Kidney (tissue), 22 donors: ENCODE measurements at places on chromosomes 13 and 19.

GRCh38 chr19:390386-391206 lies 18.4 kb downstream of the C2CD4C start:
- DNase-seq: no peak

- DNase-seq: no peak
These were observed 30.0 kb upstream of the MBNL2 start for GRCh38 chr13:97192166-97192565.

- no peak for DNase-seq
These were observed 6.2 kb downstream of the ZC3H4 start for GRCh38 chr19:47107202-47107952.

DNA sequence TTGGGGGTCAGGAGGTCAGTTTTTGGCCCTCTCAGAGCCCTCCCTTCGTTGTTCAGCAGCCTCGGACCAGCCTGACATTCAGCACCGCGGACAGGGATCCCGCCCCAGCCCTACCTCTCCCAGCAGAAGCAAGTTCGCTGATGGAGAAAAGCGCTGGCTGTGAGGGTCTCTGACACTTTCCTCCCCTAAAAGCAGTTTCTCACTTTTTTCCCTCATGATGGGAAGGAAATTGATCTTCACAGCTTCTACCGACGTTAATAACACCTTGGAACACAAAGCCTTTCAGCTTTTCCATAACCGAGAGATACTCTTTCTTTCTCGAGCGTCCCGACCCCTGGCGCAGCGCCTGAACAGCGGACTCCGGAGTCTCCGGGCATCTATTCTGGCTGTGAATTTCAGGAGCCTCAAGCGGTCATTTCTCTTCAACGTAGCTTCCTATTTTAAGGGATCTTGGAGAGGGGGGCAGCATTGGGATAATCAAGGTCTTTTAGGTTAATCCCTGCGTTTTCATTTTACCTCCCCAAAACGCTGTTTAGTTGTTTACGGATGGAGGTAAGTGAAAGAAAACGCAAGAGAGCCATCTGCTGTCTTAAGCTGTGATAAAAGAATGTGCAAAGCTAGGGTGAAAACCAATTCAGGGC lies 467.2 kb downstream of the ITGBL1 start:
- DNase-seq: peak; percentile 65

- no peak for DNase-seq
These were observed 145.1 kb downstream of the UQCRFS1 start for GRCh38 chr19:29067831-29068230.

DNA sequence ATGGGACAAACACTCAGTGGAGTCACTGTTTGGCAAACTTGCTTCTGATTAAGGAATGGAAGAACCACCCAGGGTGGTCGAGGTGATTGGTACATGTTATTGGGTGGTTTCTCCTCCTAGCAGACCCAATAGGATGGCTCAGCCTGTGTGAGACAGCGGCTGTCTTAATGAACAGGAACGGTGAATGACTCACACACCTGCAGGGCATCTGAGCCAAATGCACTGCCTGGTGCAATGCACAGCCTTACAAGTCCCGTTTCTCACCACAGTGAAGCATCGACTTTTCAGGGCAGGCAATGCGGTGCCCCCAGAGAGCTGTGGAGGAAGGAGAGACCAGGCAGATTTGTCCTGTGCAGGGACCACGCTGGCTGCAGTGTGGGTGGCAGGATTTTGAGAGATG lies 238.5 kb downstream of the FGF9 start:
- no peak for DNase-seq

DNA sequence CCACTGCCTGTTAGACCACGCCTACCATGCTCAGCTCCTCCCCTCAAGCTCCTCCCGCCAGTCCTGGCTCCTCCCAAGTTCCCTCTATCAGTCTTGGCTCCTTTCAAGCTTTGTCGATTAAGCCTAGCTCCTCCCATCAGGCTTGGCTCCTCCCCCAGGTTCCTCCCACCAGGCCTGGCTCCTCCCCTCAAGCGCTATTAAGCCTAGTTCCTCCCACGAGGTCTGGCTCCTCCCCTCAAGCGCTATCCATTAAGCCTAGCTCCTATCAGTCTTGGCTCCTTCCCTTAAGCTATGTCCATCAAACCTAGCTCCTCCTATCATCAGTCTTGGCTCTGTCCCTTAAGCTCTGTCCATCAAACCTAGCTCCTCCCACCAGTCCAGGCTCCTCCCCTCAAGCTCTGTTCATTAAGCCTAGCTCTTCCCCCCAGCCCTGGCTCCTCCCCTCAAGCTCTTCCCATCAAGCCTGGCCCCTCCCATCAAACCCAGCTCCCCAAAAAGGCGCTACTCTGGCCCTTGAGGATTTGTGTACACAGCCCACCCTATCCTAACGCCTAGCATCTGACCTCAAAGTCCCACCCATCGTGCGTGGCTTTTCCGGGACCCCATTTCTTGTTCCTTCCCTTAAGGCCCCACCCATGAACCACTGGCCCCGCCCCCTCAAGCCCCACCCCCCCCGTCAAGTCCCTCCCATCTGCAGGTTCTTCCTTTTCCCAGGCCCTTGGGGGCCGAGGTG lies 10.0 kb downstream of the CAMSAP3 start:
- DNase-seq: no peak

DNA sequence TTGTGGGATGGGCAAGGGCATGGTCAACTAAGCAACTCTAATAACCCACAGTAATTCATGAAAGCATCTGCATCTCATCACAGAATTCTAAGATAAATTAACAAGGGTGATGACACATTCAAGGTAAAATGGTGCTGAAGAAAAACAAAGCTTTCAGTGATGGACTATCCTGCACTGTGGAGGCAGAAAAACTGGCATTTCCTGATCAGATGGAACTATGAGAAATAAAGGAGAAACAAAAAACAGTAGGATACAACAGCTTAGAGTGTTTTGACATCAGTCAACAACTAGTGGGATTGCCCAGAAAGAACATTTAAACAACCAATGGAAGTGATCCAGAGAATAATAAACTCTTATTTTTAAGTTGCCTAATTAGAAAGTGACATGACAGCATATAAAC lies 327.0 kb downstream of the KLF5 start:
- no peak for DNase-seq

DNA sequence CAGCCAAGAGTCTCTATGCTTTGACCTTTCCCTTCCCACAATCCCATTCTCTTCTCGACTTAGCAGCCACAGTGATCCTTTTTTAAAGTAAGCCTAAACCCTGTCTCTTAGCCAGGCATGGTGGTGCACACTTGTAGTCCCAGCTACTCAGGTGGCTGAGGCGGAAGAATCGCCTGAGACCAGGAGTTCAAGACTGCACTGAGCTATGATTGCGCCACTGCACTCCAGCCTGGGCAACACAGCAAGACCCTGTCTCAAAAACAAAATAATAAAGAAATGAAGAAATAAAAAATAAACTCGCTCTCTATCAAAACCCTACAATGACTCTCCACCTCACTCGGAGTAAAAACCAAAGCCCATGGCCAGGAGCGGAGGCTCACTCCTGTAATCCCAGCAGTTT lies 14.7 kb downstream of the TEX101 start:
- no peak for DNase-seq

DNA sequence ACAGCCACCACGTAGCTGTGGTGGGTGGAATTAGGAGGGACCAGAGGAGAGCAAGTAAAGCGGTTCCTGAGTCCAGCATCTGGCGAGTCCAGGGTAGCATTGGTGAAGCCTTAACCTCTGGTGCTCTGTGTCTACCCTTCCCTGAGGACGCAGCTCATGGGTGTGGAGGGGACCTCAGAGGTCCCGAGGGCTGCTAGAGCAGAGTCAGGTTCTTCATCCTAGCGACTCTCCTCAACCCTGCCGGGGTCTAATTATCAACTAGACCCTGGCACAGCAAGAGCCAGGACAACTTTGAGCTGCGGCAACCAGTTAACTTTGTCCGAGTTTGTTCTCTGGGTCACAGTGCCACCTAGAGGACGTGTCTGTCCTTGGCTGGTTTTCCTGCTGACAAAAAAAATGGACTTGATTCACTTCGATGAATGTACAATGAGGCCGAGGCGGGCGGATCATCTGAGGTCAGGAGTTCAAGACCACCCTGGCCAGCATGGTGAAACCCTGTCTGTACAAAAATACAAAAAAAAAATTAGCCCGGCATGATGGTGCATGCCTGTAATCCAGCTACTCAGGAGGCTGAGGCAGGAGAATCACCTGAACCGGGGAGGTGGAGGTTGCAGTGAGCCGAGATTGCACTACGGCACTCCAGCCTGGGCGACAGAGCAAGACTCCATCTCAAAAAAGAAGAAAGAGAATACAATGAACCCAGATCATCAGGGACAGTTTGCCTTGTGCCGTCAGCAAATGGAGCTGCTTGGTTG lies 25.0 kb downstream of the TSSK6 start:
- peak; percentile 92 for DNase-seq

- no peak for DNase-seq
These were observed at the start of gene TEX29 for GRCh38 chr13:111319998-111320911. Gene TEX29, plus strand, starts transcription at chr13:111320642. Its CDS starts 249 bp downstream, at chr13:111320891.

- no peak for DNase-seq
These were observed 9.7 kb downstream of the FBXL12 start for GRCh38 chr19:9808855-9809824.

DNA sequence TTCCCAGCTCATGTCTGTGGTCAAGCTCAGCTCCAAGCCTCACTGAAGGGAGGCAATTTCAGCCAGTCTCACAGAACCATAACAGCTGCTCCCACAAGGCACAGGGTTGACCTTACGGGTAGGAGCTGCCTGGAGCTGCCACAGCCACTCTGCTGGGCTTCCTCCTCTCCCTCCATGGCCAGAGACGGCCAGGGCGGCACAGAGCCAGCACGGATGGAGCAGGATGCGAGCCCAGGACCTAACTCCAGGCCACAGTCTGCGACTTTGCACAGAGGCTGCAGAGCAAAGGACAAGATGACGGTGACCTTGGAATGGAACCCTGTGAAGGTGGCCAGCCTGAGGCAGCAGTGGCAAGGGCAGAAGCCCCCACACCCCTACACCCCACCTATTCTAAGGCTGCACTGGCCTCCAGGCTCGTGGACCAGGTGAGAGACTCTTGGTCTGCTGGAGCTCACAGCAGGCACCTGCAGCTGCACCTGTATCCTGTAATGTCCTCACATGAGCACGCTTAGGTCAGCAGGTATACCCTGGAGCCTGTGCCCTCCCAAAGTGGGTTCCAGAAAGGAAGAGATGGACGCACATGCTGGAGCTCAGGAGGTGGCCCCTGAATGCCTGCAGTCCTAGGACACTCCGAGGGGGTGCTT lies 29.6 kb downstream of the ADPRHL1 start:
- no peak for DNase-seq

- DNase-seq: no peak
These were observed 187.7 kb downstream of the FOXO1 start for GRCh38 chr13:40478775-40479174.

- DNase-seq: peak; percentile 51
These were observed 14.8 kb downstream of the SLC8A2 start for GRCh38 chr19:47456721-47457474.

DNA sequence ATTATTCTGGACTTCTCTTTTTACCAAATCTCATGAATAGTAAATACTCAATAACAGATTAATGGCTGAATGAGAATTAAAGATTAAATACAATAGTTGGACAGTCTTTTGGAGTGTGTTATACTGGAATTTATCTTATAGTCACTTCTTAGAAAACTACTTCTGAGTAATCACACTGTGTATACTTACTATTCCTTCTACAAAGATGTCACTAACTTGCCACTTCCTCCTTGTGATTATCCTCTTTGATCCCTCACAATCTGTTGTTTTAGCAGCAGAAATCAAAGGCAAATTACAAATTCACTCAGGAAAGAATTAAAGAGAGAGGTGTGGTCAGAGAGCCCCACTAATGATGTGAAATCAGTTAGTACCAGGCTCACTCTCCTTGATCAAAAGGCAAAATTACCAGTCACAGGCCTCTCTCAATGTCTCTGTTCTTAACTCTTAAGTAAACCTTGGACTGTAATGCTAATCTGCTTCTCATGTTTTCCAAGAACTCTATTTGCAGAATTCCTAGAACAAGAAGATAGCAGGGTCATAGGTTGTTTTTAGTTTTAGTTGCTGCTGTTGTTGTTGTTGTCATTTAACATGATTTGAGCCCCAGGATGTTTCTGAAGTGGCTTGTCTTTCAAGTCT lies 37.3 kb upstream of the FNDC3A start:
- no peak for DNase-seq

- peak; percentile 42 for DNase-seq
These were observed 21.7 kb downstream of the ZBTB7A start for GRCh38 chr19:4044990-4045465.

DNA sequence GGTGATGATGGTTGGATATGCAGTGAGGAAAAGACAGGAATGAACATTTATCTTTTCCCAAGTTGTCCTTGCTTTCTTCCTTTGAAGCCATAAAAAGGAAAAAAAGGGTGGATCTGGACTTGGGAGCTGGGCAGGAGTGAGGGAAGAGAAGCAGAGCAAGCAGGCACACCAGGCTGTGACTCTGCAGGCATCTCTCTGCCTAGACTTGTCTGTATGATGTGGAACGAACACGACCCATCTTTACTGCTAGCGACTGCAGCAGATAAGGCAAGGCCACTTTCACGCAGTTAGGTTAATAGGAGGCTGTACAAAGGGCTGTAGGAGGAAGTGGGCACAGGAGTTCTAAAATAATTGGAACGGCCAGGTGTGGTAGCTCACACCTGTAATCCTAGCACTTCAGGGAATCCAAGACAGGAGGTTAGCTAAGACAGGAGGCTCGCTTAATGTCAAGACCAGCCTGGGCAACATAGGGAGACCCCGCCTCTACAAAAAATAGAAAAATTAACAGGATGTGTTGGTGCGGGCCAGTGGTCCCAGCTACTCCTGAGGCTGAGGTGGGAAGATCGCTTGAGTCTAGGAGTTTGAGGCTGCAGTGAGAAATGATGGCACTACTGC lies 961 bp upstream of the URI1 start:
- no peak for DNase-seq

- DNase-seq: peak; percentile 80
These were observed at the start of gene DENND1C for GRCh38 chr19:6481541-6482342. Gene DENND1C, minus strand, starts transcription at chr19:6481787. Its CDS starts 92 bp downstream, at chr19:6481695.

GRCh38 chr19:39934584-39935363 lies at the start of gene FCGBP:
Gene FCGBP, minus strand, starts transcription at chr19:39934634.
- DNase-seq: no peak

DNA sequence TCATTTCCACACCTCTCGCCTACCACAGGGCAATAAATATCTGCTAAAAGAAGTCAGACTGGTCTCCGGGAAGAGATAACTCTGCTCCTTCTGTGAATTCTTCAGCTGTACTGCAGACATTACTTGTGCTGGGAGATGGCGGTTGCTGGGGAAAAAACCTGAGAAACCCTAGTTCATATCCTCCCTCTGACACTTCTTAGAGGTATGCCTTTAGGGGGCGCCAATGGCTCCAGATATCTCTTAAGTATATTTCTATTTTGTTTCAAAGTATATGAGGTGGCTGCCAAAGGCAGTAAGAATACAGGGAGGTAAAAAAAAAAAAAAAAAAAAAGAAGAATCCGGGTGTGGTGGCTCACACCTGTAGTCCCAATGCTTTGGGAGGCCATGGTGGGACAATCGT lies 175.2 kb downstream of the PAN3 start:
- no peak for DNase-seq
